Heart right ventricle (tissue), 16 donors: ENCODE measurements at places on chromosomes 4 and X. TPM values are rescaled to one million over a fixed set of nuclear protein-coding genes. Genes with fewer than 3 reads are reported as not detected.

- no peak for DNase-seq
Observed at GRCh38 chr4:153295131-153295755, 49.2 kb upstream of the MND1 start.

DNA sequence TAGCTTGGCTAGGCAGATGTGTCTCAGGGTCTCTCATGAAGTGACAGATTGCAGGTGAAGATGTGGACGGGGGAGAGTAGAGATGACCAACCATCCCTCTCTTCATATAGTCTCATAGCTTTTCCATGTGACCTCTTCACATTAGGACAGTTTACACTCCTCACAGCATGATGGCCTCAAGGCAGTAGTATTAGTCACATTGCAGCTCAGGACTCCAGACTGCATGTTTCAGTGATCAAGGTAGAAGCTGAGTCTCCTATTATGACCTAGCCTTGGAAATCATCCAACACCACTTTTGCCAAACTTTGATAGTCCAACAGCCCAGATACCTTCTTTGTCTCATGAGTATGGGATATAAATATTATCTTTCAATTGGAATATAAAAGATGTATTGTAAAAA, 147.7 kb downstream of the GASK1B start:
- DNase-seq: no peak

- DNase-seq: no peak
Observed at GRCh38 chrX:58025979-58026378, 115.7 kb upstream of the ZXDA start.

GRCh38 chr4:100345585-100345984, 155.3 kb upstream of the DDIT4L start:
- no peak for DNase-seq

DGKK gene
- not detected for total RNA-seq

GRCh38 chrX:30786374-30786773, 102.7 kb downstream of the TAB3 start:
- DNase-seq: no peak

DTHD1 gene
- not detected for total RNA-seq

HSFX2 gene
- not detected for total RNA-seq

BST1 gene
- 3.8 TPM for total RNA-seq

DNA sequence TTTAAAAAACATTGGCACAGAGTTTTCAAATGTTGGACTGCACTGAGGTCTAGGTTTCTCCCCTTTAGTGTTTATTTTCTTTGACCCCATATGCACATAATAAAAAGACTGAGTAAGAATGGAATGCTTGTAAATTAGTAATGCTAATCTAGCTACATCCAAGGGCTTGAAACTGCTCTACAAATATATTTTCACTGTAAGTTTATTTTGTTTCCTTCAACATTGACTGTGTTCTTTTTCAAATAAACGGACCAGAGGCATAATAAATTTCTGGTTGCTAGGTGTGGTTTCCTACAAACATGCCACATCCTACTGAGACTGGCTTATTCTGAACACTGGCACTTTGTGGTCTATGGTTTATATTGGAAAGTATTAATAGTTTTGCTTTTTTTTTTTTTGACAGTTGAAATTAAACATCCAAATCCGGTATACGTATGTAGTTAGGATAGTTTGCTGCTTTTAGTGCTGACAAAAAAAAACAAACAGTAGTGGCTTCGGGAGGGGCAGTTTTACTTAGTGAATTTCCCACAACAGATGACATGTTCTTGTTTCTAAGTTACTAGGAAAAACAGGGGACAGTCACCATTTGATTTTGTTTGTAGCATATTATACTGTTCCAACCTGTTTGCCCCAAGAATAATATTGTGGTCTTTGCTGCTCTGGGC, 13.2 kb downstream of the CA5B start:
- no peak for DNase-seq

FNIP2 gene
- total RNA-seq: 34.1 TPM

- DNase-seq: no peak
Observed at GRCh38 chr4:56389558-56389957, 2.3 kb upstream of the AASDH start.

- DNase-seq: no peak
Observed at GRCh38 chr4:23260511-23260910, 567.8 kb downstream of the GBA3 start.

GRCh38 chr4:2395038-2395437, 23.4 kb downstream of the ZFYVE28 start:
- no peak for DNase-seq

DNA sequence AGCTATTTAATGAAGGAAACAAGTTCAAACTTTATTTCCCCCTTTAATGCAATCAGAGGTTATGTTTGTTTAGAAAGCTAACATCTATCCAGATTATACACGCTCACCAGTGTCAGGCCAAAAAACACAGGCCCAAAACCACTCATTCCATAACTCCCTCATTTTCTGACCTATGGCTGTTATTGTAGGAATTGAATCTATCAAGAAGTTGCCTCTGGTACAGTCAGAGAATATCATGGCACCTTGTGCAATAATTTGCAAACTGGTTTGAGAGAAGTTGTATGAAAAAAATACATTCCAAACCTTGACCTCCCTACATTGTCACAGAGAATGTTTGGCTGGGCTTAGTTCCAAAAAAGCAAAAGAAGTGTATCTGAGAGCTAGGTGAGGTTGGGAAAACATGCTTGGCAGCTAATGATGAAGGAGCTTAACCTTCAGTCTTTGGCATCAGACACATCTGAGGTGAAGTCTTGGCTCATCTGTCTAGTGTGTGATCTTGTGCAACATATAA, 591.0 kb downstream of the ANKRD50 start:
- no peak for DNase-seq

DNA sequence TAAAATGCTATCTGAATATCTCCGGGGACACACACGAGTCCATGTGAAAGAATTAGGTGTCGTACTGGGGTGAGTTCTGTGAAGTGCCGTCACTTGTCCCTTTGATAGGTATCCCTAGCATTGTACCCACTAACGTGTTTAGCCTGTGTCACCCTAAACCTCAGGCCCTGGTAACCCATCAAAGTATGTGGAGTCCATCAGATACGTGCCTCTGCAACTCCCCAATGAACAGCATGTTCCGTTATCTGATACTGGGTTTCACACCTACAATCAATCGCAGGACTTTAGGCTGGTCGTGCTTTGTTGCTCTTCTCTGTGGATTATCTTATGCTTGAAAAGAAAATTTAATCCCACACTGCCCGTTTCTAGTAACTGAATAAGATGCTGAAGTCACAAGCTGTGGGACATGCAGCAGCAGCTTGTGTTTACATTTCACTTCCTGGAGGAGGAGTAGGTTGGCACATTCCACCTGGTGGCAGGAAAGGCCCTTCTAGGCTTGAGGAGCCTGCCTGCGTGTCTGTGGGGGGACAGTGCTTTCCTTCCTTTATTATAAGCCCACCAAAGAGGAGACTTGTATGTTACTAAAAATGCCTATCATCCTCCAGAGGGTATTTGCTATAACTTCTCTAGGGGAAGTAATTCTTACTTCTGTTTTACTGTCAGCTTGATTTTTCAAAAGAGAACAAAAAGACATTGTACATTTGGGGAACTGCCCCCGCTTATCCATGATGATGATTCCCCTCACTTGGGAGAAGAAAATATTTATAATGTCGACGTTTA, 127.2 kb downstream of the FNIP2 start:
- no peak for DNase-seq

DNA sequence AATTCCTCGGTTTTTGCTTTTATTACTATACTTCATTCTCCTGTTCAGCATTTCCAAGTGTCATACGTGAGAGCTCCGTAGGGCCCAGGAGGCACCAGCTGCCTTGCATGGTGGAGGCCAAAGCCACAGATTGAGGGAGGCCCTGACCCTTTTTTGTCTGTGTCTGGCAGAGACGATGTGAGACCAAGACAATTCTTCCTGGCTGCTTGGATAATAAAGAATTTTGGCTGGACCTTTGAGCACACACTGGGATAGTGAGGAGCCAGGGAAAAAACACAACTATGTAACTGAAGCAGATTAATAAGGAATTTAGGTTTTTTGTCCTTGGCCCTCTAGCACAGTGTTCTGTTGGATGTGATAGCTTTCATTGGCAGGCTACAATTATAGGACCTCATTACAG, 161.0 kb downstream of the CPXCR1 start:
- no peak for DNase-seq

- DNase-seq: no peak
Observed at GRCh38 chr4:6416518-6417286, 55.7 kb downstream of the PPP2R2C start.

DNA sequence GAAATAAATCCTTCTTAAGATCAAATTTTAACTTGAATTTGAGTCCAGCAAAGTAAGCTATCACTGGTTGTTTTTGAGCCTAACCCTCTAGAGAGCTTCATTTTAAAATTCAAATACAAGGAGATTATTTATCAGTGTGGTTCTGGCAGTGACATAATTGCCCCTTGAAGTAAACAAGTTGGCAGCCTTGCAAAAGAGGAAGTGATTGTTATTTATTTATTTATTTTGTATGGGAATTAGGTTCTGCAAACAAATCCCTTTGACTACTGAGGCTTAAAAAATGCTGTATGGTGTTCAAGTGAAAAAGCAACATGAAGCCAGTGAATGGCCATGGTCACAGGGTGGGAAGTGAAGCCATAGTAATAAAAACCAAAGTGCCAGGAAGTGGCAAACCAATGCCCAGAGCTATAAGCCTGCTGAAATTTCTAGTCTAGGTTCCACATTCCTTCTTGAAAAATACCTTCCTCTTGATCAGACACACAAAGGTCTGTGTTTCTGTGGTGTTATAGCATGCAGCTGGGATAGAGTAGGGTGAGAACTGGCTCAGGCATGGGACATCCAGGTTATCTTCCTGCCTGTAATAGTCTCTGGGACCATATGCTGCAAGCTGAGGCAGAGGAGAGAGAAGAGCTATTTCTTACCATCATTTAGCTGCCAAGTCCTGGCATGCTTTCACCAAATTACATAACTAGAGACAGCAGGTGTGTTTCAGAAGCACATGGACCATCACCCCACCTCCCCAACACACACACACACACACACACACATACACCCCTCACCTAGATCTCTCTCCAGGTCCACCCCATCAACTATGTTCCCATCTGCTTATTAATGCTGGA, 47.1 kb upstream of the TSPAN7 start:
- no peak for DNase-seq

RNF212 gene
- 0.32 TPM for total RNA-seq

DNA sequence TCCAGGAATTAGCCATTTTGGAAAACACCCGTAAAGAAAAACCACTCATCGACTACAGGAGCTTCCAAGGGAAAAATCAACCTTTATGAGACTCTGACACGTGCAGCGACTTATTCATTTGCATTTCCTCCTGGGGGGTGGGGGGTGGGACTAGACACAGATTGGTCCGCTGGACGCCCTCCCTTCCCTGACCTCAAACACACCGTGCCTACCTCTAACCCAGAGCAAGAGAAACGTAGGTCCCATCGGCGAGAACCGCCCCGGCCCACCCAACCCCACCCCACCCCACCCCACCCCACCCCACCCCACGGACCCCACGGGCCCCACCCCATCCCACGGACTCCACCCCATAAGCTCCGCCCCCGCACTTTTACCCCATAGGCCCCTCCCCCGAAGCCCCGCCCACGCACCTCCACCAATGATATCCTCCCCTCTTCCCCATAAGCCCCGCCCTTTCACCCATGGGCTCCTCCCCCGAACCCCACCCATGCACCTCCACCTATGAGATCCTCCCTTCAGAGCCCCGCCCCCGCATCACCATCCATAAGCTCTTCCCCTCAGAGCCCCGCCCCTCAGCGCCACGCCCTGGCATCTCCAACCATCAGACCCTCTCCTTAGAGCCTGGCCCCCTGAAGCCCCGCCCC, 1.1 kb downstream of the GTPBP6 start:
- DNase-seq: no peak

DNA sequence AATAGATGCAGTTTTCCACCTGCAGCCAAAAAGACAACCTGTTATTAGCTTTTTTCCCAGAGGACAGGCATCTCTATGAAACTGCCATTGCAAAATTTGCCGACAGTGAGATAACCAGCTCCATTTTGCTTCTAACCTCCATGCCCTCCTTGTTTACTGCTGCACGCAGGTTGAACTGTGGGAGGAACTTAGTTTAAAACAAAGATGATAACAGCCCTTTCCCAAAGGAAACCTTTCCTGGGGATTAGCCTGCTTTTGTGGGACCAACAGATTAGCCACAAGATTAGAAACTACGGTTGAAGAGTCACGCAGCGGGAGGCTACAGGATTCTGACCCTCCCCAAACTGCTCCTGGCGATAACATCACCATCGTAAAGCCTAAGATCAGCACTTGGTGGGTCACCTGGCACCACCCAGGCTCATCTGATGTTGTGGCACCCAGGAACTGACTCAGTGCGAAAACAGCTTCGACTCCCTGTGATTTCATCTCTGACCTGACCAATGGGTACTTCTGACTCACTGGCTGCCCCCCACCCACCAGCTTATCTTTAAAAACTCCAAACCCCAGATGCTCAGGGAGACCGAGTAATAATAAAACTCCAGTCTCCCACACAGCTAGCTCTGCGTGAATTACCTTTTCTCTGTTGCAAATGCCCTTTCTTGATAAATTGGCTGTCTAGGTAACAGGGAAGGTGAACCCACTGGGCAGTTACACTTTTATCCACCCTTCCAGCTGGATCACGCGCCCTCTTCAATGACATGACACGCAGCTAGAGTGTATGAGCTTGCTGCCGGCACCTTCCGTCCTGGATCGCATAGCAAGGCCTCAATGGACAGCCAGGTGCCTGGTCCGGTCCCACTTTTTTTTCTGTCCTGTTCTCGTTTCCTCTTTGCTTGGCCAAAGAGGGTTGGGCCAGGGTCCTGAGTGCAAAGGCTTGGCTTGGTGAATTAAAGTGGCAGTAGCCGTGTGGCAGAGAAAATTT, 27.2 kb downstream of the NOP14 start:
- no peak for DNase-seq

ARHGAP24 gene
- total RNA-seq: 28.6 TPM

GRCh38 chr4:70734971-70735370, 13.2 kb downstream of the RUFY3 start:
- no peak for DNase-seq

DNA sequence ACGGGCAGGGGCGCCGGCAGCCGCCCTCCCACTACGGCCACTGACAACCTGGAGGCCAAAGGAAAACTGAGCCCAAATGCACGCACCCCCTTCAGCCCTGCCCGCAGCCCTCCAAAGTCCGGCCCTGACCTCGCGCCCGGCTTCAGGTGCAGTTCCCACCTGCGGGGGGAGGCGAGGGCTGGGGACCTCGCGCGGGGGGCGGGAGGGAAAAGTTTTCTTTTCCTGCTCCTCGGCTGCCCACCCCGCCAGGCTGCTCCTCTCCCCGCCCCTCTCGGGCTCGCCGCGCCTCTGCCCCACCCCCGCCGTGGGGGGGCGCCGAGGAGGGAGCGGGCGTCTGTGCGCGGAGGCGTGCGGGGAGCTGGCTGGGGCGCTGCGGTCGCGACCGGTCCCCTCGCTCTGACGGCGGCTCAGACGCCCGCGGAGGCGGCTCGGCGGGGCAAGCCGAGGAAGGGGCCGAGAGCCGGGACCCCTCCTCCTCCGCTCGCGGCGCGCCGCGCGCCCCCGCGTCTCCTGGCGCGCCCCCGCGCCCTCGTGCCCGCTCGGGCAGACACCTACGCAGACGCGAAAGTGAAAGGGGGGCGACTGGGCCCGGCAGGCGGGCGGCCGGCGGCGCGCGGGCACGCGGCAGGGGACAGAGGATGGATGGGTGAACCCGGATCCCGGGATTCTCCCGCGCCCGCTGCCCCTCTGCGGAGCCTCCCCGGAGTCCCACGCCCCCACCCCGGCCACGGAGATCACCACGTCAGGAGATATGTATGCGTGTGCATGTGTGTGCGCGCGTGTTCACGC, 3.1 kb upstream of the NR3C2 start:
- DNase-seq: peak; percentile 70

GPR82 gene
- total RNA-seq: not detected

KIAA1210 gene
- total RNA-seq: not detected

GRCh38 chr4:179867300-179867878, 2375.8 kb upstream of the TENM3 start:
- DNase-seq: peak; percentile 5

- DNase-seq: peak; percentile 52
Observed at GRCh38 chr4:6324999-6325787, 55.5 kb downstream of the WFS1 start.
